ENCODE measurements at places on chromosomes 7 and 10. TPM values are rescaled to one million over a fixed set of nuclear protein-coding genes. Genes with fewer than 3 reads are reported as not detected.

Gene EPHB4
- total RNA-seq = 23.9 TPM

DNA sequence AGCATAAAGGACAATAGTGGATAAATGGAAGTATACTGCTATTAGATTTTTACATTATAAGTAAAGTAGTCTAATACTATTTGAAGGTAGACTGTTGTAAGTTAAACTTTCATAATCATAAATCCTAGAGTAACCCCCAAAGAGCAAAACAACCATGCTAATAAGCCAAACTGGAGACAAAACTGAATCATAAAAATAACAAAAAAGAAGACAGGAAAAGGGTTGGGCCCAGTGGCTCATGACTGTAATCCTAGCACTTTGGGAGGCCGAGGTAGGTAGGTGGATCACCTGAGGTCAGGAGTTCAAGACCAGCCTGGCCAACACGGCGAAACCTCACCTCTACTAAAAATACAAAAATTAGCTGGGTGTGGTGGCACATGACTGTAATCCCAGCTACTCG lies 9.7 kb downstream of the CACUL1 start:
- DNase-seq = no peak

Gene CADPS2
- total RNA-seq = 6.3 TPM

DNA sequence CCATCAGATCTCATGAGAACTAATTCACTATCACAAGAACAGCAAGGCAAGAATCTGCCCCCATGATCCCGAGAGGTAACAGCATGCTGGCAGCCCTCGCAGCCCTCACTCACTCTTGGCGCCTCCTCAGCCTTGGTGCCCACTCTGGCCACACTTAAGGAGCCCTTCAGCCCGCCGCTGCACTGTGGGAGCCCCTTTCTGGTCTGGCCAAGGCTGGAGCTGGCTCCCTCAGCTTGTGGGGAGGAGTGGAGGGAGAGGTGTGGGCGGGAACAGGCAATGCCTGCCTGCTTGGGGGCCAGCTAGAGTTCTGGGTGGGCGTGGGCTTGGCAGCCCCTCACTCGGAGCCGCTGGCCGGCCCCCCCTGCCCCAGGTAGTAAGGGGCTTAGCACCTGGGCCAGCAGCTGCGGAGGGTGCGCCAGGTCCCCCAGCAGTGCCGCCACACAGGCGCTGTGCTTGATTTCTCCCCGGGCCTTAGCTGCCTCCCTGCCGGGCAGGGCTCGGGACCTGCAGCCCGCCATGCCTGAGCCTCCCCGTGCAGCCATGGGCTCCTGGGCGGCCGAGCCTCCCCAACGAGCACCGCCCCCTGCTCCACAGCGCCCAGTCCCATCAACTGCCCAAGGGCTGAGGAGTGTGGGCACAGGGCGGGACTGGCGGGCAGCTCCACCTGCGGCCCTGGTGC lies 24.0 kb upstream of the ZNF438 start:
- no peak for DNase-seq

Gene ANKRD2
- 138 TPM for total RNA-seq

GRCh38 chr10:77304192-77304591 lies 333.4 kb downstream of the KCNMA1 start:
- no peak for DNase-seq

DNA sequence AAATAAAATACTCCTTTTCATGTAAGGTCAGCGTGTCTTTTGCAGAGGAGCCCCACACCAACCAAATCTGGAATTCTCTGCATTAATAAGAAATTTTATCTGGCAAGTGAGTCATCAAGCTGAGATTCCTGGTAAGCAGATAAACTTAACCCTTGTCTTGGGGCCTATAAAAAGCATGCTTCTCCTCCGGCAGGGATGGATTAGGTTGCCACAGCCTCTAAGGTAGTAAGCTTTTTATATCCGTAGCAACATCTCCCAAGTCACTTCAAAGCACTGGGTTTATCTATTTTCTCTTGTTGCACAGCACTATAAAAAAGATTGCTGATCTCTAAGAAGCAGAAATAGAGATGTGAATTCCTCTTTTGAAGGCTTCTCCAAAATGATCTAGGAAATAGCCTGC lies 202.8 kb upstream of the NOBOX start:
- DNase-seq = no peak

All from cardiac septum (tissue), 1 donor.